Glomerular endothelial cell (primary cell): ENCODE measurements at places on chromosomes 16 and 17. TPM values are rescaled to one million over a fixed set of nuclear protein-coding genes. Genes with fewer than 3 reads are reported as not detected.

- DNase-seq: no peak
Measured at GRCh38 chr17:57459286-57459915, 203.1 kb downstream of the MSI2 start.

- no peak for DNase-seq
Measured at GRCh38 chr16:56199164-56199563, 7.9 kb downstream of the GNAO1 start.

KRTAP2-1 gene
- total RNA-seq: not detected in 2 replicates

PPY gene
- not detected in 2 replicates for total RNA-seq

AGRP gene
- total RNA-seq: not detected in 2 replicates

DNA sequence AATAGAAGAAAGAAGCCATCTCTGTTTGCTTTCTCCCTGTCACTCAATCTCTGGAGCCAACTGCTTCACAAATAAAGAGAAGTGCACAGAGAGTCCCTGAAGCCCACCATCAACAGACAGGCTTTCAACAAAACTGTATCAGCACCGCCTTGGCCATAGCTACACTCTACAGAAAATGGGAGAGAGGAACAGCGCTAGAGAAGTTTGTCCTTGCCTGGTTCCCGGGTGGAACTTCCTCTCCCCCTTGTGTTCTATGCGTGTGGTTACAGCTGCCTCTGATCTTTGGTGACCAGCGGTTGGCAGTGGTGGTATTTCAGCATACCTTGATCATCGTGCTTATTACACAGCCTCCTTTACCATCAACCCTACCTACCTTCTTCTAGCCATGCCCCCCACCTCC is 91.4 kb upstream of the CCL2 start:
- no peak for DNase-seq

GRCh38 chr17:79126139-79126538 is 51.5 kb downstream of the ENGASE start:
- DNase-seq: no peak

DNA sequence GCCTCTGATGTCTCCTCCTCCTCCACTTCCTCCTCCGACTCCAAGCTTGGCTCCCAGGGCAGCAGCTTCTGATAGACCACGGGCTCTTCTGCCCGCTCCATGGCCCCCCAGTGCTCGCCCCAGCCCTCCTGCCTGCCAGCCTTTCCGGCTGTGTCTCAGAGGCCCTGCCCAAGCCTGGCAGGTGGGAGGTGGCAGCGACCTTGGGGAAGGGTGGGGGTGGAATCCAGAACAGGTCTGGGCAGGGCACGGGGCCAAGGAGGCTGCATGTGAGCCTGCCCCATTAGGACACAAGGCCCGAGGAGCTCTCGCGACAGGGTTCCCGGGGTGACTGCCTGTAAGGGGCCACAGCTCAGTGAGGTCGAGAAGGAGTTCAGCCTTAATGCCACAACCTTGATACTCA is at the start of gene GGT6:
Gene GGT6 (minus strand): TSS at position 157 of the 400 bp plus-strand sequence. CDS start 56 bp downstream, at position 101.
- DNase-seq: no peak

SOX9 gene
- total RNA-seq: 6.9 TPM in 2 replicates

DNA sequence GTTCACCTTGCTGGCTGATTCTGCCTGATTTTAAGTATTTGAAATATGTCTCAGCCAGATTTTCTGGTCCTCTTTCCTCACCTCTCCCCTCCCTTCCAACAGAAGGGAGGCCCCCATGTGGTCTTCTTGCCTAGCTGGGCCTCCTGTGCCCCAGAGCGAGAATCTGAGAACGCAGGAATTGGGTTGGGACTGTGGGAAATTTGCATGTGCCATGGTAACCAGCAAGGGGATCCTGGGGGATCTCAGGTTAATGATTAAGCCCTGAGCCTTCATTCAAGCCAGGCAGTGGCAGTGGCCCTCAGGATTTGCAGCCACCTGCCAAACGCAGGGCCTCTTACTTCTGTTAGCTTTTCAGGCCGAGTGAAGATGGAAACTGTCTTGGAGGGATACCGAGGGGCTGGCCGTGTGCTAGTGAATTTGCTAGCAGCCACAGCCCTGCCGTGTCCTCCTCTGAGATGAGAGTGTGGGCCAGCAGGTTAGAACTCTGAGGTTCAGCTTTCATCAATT is 40.2 kb downstream of the KSR1 start:
- DNase-seq: no peak

- DNase-seq: no peak
Measured at GRCh38 chr17:75776386-75777295, 8.0 kb upstream of the UNK start.

GRCh38 chr16:86107215-86107825 is 208.4 kb downstream of the IRF8 start:
- DNase-seq: no peak

GRCh38 chr17:66541461-66542128 is 239.2 kb downstream of the PRKCA start:
- DNase-seq: no peak

DNA sequence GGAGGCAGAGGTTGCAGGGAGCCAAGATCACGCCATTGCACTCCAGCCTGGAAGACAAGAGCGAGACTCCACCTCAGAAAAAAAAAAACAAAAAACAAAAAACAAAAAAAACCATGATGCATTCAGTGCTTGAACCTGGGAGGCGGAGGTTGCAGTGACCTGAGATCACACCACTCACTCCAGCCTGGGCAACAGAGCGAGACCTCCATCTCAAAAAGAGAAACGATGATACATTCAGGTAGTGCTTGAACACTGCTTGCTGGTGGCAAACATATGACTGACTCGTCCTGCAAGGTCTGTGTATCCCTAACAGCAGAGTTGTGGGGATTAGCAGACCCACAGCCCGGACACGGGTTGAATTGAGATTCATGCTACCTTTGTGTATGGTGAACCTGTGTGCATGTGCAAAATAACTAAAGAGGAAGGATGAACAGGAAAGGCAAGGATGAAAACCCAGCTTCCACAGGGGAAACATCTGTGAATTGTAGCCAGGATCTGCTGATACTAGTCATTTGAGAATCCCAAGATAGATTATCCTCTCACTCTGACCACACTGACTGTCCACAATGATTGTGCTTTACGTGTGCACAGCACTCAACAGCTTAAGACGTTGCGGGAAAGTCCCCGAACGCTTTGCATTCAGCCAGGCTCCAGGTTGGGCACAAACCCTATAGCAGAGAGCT is 52.4 kb upstream of the MRPS23 start:
- DNase-seq: no peak

GRCh38 chr16:84080378-84080777 is 36.4 kb downstream of the MBTPS1 start:
- DNase-seq: no peak

DNA sequence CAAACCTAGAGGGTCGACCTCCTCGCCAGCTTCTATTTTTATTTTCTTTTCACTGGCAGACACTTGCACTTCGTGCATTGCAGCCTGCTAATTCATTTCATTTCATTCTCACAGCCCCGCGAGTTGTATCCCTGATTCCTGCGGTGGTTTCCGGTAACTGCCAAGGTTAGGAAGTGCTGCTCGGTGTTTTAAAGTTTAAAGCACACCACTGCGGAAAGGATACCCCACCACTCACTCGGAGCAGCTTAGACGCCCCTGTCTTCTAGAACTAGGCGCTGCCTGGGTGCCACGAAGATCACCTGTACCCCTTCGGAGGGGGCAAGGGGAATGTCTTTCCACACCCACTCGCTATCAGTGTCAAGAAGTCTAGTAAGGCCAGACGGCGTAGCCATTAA is 509 bp downstream of the CNEP1R1 start:
- DNase-seq: no peak

SEZ6L2 gene
- 6.9 and 9.8 TPM in 2 replicates for total RNA-seq

SP2 gene
- total RNA-seq: 4.3 and 11.5 TPM in 2 replicates

VEZF1 gene
- 39.2 and 56.5 TPM in 2 replicates for total RNA-seq

- no peak for DNase-seq
Measured at GRCh38 chr17:27569884-27570577, 61.0 kb upstream of the LGALS9 start.

RHBDF2 gene
- 77.3 and 132 TPM in 2 replicates for total RNA-seq

DNA sequence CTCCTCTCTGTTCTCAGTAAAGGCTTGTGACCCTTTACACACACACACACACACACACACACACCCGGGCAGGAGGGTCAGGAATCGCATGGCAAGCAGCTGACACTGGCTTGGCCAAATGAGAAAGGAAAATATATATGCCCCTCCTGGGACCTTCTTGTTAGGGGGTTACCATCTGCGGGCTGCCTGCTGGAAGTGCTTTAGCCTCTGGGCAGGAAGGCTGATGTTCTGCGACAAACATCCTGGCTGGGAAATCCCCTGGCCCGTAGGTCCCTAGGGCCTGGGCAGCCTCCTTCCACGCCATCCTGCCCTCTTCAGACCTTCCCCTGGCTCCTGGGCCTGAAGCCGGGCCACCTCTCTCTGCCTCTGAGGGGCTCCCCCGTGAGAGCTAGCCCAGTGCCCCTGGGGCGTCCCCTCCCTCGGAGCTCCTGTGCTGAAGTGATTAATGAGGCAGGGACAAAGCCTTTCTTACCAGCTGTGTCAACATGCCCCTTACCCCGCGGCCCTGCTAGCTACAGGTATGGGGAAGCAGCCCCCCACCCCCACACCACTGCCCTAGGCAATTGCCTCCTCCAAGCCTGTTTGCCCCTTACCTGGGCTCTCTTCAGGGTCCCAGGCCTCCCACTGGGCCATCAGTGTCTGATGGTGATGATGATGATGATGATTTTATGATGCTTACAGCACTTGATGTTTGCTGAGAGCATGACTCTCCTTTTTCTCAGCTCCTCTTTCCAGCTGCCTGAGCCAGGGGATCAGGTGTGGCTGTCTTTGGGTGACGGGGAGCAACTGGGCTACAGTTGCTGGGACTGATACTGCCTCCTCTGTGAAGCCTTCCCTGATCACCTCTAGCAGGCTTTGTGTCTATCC is 32.8 kb upstream of the ETV4 start:
- no peak for DNase-seq

- no peak for DNase-seq
Measured at GRCh38 chr16:55078153-55078552, 147.5 kb downstream of the IRX5 start.
